T-helper 17 cell (primary cell): ENCODE measurements at places on chromosomes 7 and 10. TPM values are rescaled to one million over a fixed set of nuclear protein-coding genes. Genes with fewer than 3 reads are reported as not detected.
A peak's percentile ranks its signal among the peaks of the same experiment; 100 is the strongest.

DNA sequence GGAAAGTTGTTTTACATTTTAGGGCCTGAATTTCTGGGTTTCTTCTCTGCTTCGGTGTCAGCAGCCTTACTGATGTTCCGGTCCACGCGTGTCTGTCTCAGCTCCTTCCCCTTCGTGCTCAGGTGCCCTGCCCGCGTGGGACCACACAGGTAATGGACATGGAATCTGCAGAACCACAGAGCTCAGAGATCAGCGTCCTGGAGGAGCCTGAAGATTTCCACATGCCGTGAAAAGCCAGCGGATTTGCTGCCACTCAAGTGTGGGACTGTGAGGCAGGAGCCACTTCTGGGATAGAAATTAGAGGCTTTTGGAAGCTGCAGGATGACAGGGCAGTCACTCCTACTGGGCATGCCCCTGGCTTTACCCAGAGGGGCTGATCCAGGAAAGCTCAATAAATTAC is 666.1 kb upstream of the FOXK1 start:
- H3K27me3 ChIP-seq, result peaks cover 30% of the 10 kb centered on the region
- no peak for DNase-seq

- peak overlapping the region; percentile 78 for H3K27ac ChIP-seq
- DNase-seq, result no peak
- peak overlapping the region; percentile 60 for H3K4me3 ChIP-seq
- no peaks in the 10 kb centered on the region for H3K27me3 ChIP-seq
- H3K4me1 ChIP-seq, result peaks cover 35% of the 10 kb centered on the region
Observed at GRCh38 chr7:134454277-134454676, 4.6 kb downstream of the AKR1B1 start.

GRCh38 chr10:124699471-124700292 is 44.5 kb downstream of the FAM53B start:
- no peaks in the 10 kb centered on the region for H3K27me3 ChIP-seq
- H3K27ac ChIP-seq, result peak overlapping the region; percentile 100
- peak overlapping the region; percentile 63 for H3K4me3 ChIP-seq
- peaks cover 8% of the 10 kb centered on the region for H3K36me3 ChIP-seq
- DNase-seq, result no peak

GRCh38 chr10:11193001-11193551 is 175.4 kb downstream of the CELF2 start:
- H3K36me3 ChIP-seq, result peaks cover 16% of the 10 kb centered on the region
- H3K4me1 ChIP-seq, result peaks cover 85% of the 10 kb centered on the region
- peak overlapping the region; percentile 61 for H3K4me3 ChIP-seq
- no peak for DNase-seq
- H3K27ac ChIP-seq, result no peak overlapping the region

SPDYE5 gene
- total RNA-seq, result not detected

TMEM26 gene
- not detected for total RNA-seq

ZNF680 gene
- total RNA-seq, result 9.0 TPM
